ENCODE measurements at places on chromosomes 16 and 17.

DNA sequence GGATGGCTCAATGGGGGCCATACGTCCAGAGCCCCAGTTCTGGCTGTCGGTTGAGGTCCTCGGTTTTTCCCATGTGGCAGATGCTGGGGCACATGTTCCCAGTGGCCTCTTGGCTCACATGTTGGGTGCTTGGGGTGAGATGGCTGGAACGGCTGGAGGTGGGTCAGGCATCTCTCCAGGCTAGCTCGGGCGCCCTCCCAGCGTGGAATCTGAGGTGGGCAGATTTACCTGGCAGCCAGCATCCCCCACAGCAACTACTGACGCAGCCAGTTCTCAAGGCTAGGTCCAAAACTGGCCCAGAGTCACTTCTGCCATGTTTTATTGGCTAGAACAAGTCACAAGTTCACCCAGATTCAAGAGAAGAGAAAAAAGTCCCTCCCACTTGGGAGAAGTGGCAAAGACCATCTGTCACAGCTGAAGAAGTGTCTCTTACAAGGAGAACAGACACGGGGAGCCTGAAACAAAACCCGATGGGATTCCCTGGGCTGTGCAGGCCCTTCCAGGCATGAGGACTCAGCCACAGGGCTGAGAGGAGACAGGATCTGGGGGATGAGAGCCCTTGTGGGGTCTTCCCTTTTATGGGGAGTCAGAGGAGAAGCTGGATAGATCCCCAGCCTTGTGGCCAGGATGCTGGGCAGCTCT lies 15.2 kb downstream of the ACE start:
- DNase-seq, result no peak

- DNase-seq, result no peak
Measured at GRCh38 chr17:47644324-47644723, 5.4 kb upstream of the KPNB1 start.

DNA sequence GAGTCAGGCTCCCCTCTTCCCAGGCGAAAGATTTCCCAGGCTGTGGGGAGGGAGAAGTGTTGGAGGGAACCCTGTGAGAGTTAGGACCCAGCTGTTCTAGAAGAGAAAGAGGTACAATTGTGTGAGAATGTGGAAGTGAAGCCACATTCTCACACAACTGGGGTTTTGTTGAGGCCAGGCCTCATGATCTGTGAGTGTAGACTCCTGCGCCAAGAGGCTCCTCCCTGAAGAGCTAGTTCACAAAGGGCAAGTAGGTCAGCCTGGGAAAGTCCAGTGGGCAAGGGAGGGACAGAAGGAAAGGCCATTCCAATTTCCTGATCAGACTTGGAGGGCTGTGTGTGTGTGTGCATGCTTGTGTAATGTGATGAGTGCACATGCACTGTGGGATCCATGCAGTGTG lies 15.2 kb downstream of the CD300LF start:
- DNase-seq, result no peak

DNA sequence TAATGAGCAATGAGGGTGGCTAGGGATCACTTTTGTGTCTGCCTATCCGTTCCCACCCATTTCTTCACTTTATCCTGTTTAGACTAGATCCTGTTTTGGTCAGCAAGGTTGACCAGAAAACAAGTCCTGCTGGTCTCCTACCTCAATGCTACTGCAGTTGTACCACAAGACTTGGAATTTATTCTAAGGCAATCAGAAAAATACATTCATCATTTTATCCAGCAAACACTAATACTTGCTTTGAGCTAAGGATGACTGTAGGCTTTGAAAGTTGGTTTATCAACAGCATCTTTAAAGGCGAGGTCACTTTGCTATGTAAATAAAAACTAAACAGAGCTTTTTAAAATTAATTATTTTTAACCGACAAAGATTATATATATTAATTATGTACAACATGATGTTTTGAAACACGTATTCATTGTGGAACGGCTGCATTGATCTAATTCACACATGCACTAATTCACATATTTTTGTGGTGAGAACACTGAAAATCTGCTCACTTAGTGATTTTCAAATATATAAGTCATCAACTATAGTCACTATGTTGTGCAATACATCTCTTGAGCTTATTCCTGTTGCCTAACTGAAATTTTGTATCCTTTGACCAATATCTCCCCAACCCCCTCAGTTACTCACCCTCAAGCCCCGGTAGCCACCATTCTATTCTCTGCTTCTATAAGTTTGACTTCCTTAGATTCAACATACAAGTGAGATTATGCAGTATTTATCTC lies 125.9 kb upstream of the HS3ST3A1 start:
- no peak for DNase-seq

GRCh38 chr17:9174312-9174711 lies 153.0 kb downstream of the NTN1 start:
- DNase-seq, result no peak

GRCh38 chr16:16928532-16929109 lies 542.1 kb downstream of the XYLT1 start:
- no peak for DNase-seq

- DNase-seq, result no peak
Measured at GRCh38 chr17:27158382-27158781, 135.5 kb upstream of the WSB1 start.

DNA sequence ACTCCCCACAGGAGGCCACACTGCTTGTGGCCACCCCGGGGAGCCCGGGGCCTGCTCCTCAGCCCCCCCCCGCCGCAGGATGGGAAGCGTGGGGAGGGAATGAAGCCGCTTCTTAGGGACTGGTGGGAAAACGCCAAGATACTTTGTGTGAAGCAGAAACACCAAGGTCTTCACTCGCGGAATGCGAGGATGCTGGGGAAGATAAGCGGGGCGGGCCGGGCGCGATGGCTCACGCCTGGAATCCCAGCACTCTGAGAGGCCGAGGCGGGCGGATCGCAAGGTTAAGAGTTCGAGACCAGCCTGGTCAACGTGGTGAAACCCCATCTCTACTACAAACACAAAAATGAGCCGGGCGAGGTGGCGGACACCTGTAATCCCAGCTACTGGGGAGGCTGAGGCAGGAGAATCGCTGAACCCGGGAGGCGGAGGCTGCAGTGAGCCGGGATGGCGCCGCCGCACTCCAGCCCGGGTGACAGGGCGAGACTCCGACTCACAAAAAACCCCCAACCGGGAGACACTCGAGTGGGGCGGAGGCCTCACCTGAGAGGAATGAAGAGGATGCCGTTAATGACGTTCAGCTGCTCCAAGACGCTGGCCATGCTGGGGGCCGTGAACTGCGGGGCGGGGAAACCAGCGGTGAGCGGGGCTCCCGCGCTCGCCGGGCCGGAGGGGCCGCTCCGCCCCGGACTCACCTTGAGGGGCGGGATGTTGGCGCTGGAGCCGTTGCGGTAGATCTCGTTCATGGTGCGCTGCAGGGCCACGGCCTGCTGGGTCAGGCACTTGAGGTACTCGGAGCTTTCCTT lies 20.3 kb downstream of the CLUH start:
- no peak for DNase-seq

DNA sequence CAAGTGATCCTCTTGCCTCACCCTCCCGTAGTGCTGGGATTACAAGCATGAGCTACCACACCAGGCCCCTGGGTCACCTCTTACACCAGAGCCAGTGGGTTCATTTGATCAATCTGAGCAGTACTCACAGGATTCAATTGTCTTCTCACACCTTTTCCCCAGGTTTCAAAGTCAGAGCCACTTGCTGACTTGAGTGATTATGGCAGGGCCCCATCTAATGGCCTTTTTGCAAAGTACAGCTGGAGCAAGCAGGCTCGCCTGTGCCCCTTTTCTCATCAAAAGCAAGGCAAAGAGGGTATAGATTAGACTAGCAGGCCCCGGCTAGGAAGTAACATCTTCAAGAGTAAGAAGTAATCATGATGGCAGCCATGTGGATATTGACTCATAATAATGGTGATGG lies 114.8 kb upstream of the NOL11 start:
- no peak for DNase-seq

GRCh38 chr17:75266316-75267152 lies 4.5 kb downstream of the MIF4GD start:
- no peak for DNase-seq

DNA sequence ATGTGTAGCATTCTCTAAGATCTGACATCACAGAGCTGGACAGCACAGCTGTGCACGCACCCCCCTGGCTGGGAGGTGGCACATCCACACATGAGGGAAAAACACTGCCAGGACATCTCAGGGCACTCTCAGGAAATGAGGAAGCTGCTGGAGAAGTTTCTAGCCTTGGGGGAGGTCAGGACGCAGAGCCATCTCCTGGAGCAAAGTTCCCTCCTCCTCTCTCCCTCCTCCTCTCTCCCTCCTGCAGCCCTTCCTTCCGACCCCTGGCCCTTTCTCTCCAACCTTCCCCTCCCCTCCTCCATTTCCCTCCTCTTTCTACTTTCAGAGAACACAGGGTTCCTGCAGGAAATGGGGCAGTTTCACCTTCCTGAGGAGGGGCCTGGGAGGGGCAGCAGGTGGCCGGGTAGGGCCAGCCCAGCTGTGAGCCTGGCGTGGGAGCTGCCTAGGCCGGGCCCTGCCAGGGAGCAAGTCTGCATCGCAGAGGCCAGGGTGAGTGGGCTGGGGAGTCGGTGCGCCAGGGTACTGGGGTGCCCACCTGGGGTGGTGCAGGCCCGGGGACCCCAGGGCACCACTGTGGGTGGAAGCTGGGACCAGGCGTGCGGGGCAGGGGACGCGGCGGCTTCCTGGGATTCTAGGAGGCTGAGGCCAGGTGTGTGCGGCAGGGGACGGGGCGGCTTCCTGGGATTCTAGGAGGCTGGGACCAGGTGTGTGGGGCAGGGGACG lies at the start of gene DPEP1:
Gene DPEP1, plus strand, starts transcription at position 412 of the 723 bp plus-strand sequence. CDS start 16,769 bp downstream, outside the sequence.
- DNase-seq, result no peak

GRCh38 chr17:61426482-61427304 lies 25.5 kb upstream of the TBX4 start:
- DNase-seq, result no peak

DNA sequence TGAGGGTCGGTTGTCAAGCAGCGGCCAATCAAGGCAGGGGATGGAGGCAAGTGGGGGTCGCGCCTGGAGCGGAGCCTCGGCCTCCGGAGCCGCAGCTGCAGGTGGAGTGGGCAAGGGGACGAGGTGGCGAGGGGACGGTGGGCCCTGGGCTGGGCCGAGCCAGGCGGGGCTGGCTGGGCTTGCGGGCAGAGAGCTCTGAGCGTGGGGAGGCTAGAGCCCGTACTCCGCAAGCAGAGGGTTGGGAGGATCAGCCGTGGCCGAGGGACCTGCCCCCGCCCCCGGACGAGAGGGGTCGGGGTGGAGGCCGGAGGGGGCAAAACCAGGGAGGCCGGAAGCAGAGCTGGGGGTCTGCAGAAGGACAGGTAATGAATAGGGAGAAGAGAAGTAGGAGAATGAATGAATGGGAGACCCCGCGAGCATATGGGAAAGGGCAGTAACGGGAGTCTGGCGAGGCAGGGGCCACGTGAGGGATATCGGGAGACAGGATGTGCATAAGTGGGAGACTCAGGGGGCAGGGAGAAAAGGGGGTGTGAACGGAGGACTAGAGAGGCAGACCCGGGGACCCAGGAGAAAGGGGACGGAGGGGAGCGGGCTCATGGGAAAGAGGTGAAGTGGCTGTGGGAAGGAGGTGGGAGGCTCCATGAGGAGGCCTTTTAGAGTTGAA lies at the start of gene KATNB1:
Gene KATNB1, plus strand, starts transcription at position 16 of the 664 bp plus-strand sequence. CDS start 1,474 bp downstream, outside the sequence.
- no peak for DNase-seq

DNA sequence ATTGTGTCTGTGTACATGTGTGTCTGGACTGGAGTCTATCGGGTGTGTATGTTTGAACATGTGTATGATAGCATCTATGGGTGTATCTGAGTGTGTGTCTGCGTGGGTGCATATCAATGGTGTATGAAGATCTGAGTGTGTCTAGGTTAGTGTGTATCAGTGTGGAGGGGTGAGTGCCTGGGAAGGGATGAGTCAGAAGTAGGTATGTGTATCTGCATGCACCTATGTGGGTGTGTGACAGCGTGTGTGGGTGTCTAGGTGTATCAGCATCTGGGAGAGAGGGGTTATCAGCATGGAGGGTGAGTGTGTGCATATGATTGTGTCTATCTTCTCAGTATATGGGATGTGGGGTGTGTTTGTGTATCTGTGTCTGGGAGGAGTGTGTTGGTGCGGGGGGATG lies 58.2 kb upstream of the LHX1 start:
- no peak for DNase-seq

GRCh38 chr17:77420804-77421629 lies 280.2 kb downstream of the SEC14L1 start:
- no peak for DNase-seq
